BJ (cell line): ENCODE measurements at places on chromosomes 1 and 21.

DNA sequence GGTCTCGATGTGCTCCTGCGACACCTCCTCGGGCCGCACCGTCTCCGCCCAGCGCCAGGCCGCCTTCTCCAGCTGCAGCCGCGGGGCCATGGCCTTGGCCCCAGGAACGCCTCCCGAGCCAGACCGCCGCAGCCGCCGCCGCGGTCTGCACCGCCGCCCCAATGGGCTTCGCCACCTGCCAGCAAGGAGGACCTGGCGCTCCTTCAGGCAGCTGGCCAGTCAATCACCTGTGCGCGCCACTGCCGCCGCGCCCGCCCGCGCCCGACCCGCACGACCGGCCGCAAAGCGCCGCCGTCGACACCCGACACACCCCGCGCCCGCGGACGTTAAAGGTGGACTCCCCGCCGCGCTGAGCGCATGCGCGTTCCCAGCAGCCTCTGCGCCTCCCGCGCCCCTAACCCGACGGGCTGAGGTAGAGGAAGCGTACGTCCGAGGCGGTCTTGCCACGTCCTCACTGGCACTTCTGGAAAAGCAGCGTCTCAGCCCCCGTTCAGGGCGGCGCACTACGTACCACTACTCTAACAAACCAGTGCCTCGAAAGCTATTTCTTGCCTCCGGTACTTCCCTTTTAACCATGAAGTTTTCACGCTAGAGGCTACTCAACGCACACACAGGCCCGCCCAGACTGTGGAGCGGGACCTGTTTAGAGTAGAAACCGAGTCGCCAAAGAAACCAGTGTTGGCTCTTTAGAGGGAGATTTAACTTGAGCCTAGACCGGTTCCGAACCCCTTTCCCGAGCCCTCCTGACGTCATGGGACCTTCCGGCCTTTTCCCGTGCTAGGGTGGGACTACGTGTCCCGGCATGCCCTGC, at the start of gene USP48:
USP48 (minus strand) TSS at position 282 of the 811 bp plus-strand sequence; CDS start at position 90, 192 bp downstream.
- peak; percentile 74 for DNase-seq

GRCh38 chr1:10835822-10836421, 39.5 kb upstream of the CASZ1 start:
- no peak for DNase-seq

- no peak for DNase-seq
Measured at GRCh38 chr1:61853583-61853982, 111.3 kb downstream of the PATJ start.

DNA sequence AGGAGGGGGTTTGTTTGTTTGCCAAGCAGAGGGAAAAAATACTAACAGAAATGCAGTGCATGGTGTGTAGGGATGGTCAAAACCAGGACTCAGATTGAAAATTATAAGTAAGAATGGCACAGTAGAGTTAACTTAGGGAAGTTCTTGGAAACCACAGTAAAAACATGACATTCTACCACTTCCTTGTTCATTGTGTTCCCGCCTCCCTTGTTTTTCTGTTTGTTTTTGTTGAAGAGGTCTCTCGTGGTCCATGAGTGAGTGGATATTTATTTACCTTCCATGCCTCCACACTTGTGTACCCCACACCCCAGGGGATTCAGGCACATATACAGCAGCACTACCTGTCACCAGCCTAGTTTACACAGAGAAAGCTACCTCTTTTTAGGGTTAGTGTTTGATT, 69.6 kb downstream of the OLFML2B start:
- no peak for DNase-seq

DNA sequence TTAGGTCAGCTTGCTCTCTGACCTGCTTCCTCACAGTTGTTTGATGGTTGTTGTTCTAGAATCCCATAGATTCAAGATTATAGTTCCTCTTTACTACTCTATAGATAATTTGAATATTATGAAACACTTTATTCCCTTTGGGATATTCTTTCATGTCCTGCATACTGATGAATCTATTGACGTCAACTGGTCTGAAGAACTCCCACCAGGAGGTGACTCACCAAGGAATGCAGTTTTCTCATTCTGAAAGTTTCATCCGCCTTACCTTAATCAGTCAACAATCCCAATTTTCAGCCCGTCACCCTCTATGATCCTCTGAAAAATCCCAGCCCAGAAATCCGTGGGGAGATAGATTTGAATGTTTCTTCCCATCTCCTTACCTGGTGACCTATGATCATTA, 834.1 kb upstream of the PRMT6 start:
- no peak for DNase-seq
